ENCODE measurements at places on chromosomes 5 and 9.

DNA sequence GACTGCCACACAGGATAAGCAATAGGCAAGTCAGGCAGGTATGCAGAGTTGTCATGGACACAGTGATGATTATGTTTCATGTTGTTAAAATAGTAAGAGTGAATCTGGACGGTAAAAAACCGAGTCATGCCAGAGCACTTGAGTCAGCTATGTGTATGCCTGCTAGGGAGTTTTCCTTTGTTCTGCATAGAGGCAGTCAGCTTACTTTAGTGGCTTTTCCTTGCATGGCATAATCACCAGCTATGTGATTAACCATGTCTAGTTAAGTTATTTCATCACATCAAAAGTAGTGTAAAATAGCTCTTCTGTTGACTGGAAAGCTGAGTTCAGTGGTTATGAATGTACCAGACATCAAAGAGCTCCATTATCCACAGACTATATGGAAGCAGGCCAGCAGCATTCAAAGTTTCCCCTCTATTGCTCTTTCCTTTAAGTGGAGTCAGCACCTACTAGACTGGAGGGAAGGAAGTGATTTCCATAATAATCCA lies 989.8 kb downstream of the TLE1 start:
- DNase-seq: no peak

- peak; percentile 1 for DNase-seq
Measured at GRCh38 chr5:143316844-143317631, 86.4 kb downstream of the NR3C1 start.

GRCh38 chr5:32092938-32093812 lies 80.9 kb downstream of the GOLPH3 start:
- peak; percentile 87 for DNase-seq

- no peak for DNase-seq
Measured at GRCh38 chr5:130937046-130937445, 228.0 kb downstream of the HINT1 start.

DNA sequence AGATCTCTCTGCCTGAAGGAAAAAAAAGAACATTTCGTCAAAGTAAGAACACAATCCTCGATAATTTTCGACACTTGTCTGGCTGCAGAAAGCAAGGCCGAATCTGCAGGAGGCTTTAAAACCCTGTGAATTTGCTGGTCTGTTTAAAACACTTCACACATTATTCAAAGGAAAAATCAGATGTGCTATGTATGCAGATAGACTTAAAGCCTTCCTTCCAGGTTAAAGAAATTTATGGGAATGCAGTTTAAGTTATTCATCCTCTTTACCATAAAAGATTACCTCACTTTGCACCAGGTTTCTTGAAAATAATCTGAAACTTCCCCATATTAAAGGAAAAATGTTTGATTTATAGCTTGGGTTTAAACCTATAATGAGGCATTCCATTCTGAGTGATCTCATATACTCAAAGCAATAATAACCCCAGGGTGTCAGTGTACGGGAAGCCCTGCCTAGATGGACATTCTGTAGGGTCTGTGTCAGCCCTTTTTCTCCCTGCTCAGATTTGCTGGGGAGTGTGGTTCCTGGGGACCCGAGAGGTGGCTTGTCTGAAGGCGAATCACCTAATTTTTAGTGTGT lies 323.5 kb upstream of the SLC24A2 start:
- DNase-seq: no peak
